ENCODE measurements at places on chromosomes 2 and 18.

GRCh38 chr18:55433648-55434047 is 154.3 kb downstream of the TCF4 start:
- DNase-seq: no peak

- DNase-seq: no peak
Measured at GRCh38 chr18:27042177-27042576, 142.9 kb downstream of the CHST9 start.

DNA sequence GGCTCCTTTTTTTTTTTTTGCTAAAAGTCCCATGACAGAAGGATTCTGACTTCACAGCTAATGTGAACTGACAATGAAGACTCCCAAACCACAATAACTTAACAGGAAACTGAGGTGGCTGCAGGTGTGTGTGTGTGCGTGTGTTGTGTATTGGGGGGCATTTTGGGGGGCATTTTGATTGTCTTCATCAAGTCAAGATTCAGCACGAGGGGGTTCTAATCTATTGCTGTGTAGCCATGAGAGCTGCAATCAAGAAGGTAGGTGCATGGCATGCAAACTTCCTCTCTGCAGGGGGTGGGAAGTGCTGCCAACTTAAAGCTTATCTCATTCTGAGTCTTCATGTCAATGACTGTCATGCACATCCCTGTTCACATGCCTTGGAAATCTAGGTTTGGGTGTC is 25.2 kb downstream of the SPRED2 start:
- DNase-seq: peak; percentile 53

- no peak for DNase-seq
Measured at GRCh38 chr2:242075696-242076095, 206.2 kb downstream of the RTP5 start.

GRCh38 chr2:105180491-105180972 is 61.0 kb upstream of the GPR45 start:
- no peak for DNase-seq

- DNase-seq: peak; percentile 17
Measured at GRCh38 chr18:57542126-57542525, 44.4 kb downstream of the FECH start.

Measured in Daoy (cell line).